ENCODE measurements at places on chromosomes 13 and 19.
A peak's percentile ranks its signal among the peaks of the same experiment; 100 is the strongest.

GRCh38 chr19:41795031-41795461, 1.3 kb upstream of the CEACAM3 start:
- peak; percentile 67 for DNase-seq

DNA sequence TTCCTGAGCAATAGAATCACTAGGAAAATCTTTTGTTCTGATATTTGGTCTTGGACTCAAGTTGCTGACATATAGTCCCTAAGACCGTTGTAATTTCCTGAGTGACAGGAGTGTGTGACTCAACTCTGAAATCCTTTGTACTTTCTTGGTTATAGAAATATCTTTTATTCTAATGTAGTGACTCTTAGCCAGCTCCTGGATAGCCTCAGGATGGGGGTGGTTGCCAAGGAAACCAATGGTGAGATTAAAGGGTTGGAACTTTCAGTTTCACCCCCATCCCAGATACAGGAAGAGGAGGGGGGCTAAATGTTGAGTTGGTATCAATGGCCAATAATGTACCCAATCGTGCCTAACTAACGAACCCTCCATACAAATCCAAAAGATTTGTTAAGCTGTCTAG, 41.8 kb downstream of the MBD3L2B start:
- no peak for DNase-seq

- no peak for DNase-seq
Measured at GRCh38 chr13:80550971-80551441, 210.1 kb upstream of the SPRY2 start.

DNA sequence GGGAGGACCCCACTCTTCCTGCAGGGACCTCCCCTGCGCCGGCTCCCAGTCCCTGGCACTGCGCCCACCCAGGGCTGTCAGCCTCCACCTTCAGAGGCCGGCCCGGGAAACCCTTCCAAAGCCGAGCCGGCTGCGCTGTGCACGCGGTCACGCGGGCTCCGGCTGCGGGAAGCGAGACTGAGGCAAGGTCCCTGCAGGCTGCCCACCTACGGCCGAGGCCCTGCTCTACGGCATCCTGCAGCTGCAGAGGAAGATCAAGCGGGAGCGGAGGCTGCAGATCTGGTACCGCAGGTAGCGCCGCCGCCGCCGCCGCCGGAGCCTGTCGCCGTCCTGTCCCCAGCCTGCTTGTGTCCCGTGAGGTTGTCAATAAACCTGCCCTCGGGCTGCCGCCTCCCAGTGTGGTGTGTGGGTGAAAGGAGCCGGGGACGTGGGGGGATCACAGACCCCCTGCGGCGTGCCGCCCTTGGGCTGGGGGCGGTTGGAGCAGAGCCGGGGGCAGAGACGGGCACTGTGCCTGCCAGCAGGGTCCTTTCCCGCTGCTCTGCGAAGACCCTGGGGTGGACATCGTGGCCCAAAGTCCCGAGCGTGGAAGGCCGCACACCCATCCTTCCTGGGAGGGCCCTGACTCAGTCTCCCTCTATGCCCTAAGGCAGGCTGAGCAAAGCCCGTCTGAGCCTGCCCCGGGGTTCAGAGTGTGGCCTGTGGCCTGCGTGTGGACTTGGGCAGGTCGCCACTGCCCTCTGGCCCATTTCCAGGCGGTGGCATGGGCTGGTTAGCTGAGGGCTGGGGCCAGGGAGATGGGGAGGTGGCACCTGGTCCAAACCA, 5.9 kb downstream of the GAMT start:
- no peak for DNase-seq

DNA sequence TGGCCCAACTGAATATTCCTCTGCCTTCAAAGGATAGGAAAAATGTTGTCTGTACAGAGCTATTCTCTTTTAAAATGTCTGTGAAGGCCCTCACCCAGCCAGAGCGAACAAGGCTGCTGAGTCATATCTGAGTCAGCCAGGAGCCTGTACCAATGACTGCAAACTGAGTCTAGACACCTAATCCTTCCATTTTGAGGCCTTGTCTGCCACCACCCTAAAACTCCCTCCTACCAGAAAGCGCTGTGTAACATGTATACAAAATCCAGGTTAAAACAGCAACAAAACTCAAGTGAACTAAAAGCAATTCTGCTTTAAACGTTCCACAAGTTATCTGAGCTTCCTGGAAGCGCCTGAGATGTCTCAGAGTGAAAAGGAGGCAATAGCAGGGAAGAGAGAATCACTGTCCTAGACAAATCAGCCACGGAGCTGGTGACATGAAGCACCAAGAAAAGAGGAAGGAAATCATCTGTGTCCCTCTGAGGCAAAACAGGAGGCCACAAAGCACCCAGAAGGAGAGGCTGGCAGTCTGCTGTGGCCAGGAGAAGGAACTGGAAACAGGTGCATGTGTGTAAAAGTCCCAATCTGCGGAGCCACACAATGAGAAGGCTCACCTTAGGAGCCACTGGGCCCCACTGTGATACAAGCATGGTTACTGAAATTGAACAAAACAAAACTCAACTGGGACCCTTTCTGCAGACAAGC, 10.2 kb downstream of the DHRS12 start:
- DNase-seq = no peak

DNA sequence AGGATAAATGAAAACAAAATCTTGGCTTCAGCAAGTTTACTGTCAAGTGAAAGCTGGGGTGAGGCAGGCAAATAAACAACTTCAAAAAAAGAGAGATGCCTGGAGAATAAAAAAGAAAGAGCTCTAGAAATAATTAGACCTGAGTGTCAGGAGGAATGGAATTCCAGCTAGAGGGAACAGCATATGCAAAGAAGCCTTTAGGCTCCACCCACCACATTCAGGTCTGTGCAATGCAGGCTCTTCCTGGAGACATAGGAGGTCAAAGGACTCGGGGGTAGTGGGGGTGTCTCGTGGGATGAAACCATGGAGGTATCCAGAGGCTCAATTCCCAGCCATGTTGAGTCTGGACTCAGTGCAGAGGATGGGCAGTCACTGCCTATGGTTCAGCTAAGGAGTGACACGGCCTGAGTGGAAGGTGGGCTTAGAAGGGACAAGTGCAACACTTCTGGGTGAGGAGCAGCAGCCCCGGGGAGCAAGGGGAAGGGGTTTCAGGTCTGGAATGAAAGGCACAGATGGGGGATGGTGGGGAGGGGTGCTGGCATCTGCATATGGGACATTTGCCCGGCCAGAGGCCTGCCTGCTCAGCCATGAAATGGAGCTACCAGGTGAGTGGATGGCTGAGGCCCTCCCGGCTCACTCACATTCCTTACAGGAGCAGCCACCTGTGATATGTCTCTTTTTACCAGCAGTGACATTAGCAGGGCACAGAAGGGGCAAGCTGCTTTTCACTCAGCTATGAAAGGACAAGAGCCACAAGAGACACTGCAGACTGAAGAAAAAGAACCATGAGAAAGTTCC, 12.3 kb downstream of the LATS2 start:
- DNase-seq = no peak

- no peak for DNase-seq
Measured at GRCh38 chr13:23608701-23609413, 38.6 kb downstream of the TNFRSF19 start.

DNA sequence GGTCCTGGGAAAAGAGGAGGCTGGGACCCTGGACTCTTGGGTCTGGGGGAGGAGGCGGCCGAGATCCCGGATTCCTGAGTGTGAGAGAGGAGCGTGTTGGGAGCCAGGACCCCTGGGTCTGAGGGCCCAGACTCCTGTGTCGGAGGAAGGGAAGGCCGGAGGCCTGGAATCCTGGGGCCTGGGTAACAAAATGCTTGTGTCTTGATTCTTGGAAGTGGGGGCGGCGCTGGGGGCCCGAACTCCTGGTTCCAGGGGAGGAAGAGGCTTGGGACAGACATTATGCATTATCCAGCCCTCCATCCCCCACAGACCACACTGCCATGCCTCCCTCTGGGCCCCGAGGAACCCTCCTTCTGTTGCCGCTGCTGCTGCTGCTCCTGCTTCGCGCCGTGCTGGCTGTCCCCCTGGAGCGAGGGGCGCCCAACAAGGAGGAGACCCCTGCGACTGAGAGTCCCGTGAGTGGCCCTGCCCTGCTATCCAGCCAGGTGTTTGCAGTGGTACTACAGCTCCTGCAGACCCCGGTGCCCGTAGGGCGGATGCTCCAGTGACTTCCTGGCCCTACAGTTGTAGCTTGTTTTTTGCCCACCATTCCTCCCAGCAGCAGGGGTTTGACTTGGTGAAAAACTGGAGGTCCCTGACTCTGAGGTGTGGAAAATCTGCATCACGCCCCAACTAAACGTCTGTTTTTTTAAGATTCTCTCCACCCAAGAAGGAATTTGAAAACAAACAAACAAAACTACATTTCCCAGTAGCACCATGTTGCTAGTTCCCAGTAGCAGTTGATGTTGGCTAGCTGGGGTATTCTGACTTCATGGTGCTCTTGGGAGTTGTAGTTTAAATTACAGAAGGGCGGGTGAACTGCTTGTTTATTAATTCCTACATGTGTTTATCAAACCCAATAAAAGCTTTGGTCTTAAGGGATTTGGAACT, 630 bp downstream of the NUCB1 start:
- DNase-seq = no peak

DNA sequence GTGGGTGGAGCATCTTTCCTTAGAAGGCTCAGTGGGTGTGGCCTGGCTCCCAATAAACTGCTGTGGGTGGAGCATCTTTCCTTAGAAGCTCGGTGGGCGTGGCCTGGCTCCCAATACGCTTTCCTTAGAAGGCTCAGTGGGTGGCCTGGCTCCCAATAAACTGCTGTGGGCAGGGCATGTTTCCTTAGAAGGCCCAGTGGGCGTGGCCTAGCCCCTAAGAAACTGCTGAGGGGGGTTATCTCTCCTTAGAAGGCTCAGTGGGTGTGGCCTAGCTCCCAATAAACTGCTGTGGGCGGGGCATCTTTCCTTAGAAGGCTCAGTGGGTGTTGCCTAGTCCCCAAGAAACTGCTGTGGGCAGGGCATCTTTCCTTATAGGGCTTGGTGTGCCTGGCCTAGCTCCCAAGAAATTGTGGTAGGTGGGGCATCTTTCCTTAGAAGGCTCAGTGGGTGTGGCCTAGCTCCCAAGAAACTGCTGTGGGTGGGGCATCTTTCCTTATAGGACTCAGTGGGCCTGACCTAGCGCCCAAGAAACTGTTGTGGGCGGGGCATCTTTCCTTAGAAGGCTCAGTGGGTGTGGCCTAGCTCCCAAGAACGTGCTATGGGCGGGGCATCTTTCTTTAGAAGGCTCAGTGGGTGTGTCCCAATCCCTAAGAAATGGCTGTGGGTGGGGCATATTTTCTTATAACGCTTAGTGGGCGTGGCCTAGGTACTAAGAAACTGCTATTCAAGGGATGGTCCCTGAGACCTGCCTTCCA, 10.3 kb downstream of the HSH2D start:
- DNase-seq = no peak

- DNase-seq = peak; percentile 75
Measured at GRCh38 chr19:58059003-58059670, at the start of gene ZNF135. Gene ZNF135, plus strand, starts transcription at chr19:58059282. Its CDS starts 721 bp downstream, at chr19:58060003.
